ENCODE measurements at places on chromosomes 11 and 22. TPM values are rescaled to one million over a fixed set of nuclear protein-coding genes. Genes with fewer than 3 reads are reported as not detected.

GRCh38 chr22:46060292-46061123, 83.5 kb upstream of the WNT7B start:
- DNase-seq: no peak

The NXPE1 gene
- total RNA-seq: not detected

DNA sequence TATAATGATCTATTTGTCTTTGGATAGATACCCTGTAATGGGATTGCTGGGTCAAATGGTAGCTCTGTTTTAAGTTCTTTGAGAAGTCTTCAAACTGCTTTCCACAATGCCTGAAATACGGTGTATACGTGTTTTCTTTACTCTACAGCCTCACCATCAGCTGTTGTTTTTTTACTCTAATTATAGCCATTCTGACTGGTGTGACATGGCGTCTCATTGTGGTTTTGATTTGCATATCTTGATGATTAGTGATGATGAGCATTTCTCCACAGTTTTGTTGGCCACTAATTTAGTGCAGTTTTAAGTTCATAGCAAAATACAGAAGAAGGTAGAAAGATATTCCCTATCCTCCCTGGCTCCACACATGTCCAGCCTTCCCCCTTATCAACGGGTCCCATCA, 26.3 kb upstream of the VPREB1 start:
- DNase-seq: no peak

The SYT7 gene
- not detected for total RNA-seq

- DNase-seq: no peak
These were observed 1529.8 kb downstream of the FAM181B start for GRCh38 chr11:81203876-81204275.

All from renal cortical epithelial cell (primary cell).